ENCODE measurements at places on chromosomes 4 and X.

DNA sequence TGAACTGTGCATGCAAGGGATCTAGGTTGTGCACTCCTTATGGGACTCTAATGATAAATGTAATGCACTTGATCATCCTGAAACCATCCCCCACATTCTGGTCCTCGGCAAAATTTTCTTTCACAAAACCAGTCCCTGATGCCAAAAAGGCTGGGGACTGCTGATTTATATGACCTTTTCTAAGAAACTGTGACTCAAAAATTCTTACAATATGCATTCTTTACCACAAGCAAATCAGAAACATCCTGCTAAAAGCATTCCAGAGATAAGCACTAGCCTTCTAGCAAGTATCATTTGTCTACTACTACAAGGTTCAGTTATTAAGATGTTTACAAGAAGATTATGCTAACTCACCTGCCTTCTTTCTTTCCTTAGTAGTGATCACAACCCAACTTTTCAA lies 166.5 kb upstream of the PCDH7 start:
- DNase-seq, result no peak

- peak; percentile 47 for DNase-seq
Observed at GRCh38 chrX:150573702-150574101, 5.3 kb downstream of the MTM1 start.

GRCh38 chr4:168221301-168221700 lies 97.3 kb downstream of the DDX60 start:
- DNase-seq, result no peak

GRCh38 chrX:1649621-1650020 lies 34.8 kb downstream of the ASMT start:
- DNase-seq, result no peak

- no peak for DNase-seq
Observed at GRCh38 chrX:75071334-75071733, 84.7 kb downstream of the ABCB7 start.

GRCh38 chr4:158213466-158213865 lies 3.2 kb downstream of the TMEM144 start:
- no peak for DNase-seq

GRCh38 chrX:151596282-151596681 lies 32.8 kb downstream of the PASD1 start:
- DNase-seq, result no peak

- no peak for DNase-seq
Observed at GRCh38 chr4:111943796-111944203, 201.5 kb upstream of the FAM241A start.

DNA sequence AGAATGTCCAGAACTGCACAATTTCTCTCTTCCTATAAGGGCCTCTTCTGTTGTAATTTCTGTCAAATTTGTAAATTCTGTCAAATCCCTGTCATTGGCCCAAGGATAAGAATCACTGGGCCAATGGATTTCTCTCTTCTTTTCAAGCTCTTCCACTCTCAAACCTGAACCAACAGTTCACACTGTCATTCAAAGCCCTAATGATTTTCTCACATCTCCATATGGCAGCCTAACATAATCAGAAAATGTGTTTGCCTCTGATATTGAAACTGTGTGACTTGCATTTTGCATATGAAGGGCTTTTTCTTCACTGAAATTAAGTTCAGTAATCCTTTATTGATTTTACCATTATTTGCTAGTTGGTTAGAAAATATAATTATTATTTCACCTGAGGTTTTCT lies 1349.1 kb downstream of the FSTL5 start:
- DNase-seq, result no peak

DNA sequence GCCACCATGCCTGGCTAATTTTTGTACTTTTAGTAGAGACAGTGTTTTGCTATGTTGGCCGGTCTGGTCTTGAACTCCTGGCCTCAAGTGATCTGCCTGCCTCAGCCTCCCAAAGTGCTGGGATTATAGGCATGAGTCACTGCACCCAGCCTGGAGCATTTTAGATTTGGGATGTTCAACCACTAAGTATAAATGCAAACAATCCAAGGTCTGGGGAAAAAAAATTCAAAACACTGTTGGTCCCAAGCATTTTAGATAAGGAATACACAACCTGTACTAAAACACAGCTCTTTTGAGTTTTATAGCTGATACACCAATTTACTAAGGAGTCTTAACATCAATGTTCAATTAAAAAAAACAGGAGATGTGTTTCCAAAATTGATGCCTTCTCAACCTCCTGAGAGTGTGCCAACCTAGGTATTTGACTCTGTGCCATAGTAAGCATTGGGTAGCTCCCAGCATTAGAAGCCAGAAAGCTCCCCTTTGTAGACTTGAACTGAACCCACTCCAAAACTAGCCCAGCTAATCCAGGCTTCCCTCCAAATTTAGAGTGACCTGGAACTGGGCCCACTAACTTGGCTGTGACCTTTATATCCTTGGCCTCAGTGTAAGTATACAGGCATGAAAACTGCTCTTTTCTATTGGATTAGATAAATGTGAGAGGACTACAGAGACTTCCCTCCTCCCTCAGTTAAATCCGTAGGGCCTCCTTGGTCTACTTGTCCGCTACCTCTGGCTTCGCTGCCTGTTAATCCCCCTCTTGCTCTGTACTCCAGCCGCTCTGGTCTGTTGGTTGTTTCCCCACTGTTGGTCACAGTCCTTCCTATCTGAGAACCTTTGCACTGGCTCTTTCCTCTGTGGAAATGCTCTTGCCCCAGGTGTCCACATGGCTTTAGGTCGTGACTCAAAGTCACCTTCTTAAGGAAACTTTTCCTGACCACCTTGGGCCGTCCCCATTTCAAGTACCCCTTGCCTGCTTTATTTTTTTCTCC lies 77.6 kb downstream of the CCKAR start:
- no peak for DNase-seq

DNA sequence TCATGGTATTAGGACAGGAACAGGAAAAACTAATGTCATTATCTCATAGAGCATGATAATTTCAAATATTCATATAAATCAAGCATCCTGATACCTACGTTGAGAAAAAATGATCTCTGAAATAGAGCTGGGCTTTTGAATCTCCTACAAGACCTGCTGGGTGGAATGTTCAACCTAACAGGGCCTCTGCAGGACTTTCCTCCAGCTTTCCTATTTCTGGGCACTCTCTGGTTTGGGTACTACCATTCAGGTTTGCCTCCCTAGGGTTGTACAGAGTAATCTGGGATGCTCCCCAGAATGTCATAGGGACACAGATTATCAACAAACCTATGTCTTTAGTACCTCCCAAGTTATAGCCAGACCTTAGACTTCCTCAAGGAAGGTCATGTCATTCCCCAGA lies 108.9 kb downstream of the CDS1 start:
- DNase-seq, result no peak

GRCh38 chr4:74433541-74434172 lies 11.3 kb upstream of the AREG start:
- DNase-seq, result no peak

GRCh38 chrX:19517965-19518364 lies 2.7 kb upstream of the MAP3K15 start:
- DNase-seq, result no peak

GRCh38 chrX:107725761-107726555 lies 49.6 kb downstream of the TSC22D3 start:
- no peak for DNase-seq

GRCh38 chrX:101803451-101803850 lies 128.4 kb downstream of the ZMAT1 start:
- DNase-seq, result no peak

GRCh38 chrX:79366873-79367749 lies at the start of gene ITM2A:
ITM2A (minus strand) TSS chrX:79367334; CDS start chrX:79367215, 119 bp downstream.
- DNase-seq, result peak; percentile 48

DNA sequence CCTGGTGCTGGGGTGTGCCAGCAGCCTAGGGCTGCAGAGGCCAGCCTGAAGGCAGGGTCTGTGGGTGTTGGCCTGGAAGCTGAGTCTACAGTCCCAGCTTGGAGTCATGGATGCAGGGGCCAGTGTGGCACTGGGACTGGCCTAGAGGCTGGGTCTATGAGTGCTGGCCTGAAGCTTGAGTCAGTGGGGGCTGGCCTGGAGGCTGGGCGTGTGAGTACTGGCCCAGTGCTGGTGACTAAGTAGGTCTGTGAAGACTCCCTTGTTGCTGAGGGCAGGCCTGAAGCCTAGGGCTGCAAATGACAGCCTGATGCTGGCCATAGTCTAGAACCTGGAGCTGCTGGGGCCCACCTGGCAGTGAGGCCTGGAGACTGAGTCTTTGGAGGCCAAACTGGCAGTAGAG lies 31.3 kb upstream of the ALG13 start:
- DNase-seq, result no peak

GRCh38 chr4:33296876-33297455 lies 2576.8 kb downstream of the PCDH7 start:
- DNase-seq, result no peak

DNA sequence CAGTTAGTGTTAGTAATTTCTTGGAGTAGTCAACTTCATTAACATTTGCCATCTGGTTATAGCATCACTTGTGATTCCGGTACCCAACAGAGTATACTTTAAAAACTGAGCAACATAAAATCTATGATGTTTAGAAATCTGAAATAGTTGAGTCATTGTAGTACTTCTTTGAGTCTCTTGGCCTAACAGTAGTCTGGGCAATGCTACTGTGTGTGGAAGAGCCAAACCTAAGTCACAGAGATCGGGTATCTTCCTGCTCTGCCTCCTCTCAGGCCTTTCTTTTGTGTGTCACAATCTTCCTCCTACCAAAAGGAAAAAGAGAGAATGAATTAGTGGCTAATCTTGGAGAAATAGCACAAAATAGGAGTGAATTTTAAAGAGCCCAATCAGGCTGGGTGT lies 25.5 kb downstream of the DCUN1D4 start:
- DNase-seq, result no peak

DNA sequence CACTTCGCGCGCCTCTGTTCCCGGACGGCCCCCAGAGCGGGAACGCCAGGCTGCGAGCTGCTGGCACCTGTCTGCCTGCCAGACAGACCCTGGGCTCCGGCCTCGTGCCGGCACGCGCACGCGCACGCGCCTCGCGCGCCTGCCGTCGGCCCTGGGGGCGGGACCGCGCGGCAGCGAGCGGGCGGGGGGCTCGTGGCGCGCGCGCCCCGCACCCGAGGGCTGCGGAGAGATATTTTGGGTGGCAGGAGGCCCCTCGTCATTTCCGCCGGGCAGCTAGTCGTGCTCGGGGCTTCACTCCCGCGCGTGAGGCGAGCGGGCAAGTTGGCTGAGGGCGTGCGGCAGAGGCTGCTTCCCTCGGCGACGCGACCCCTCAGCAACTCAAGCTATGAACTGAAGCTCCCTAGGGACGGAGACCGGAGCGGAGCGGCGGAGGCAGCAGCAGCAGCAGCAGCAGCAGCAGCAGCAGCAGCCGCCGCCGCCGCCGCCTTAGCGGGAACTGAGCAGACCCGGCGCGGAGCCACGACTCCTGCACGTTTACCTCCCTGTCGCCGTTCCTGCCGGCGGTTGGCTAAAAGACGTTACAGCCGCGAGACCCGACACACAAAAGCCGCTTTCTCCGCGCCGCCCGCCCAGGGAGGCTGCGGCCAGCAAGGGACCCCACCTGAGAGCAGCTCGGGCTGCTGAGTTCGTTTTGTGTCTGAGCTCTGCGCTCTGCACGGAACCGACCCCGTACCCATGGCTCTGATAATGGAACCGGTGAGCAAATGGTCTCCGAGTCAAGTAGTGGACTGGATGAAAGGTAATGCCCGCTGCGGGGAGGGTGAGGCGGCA lies at the start of gene CNKSR2:
Gene CNKSR2, plus strand, starts transcription at position 256 of the 831 bp plus-strand sequence. Its CDS starts 480 bp downstream, at position 736.
- peak; percentile 57 for DNase-seq

DNA sequence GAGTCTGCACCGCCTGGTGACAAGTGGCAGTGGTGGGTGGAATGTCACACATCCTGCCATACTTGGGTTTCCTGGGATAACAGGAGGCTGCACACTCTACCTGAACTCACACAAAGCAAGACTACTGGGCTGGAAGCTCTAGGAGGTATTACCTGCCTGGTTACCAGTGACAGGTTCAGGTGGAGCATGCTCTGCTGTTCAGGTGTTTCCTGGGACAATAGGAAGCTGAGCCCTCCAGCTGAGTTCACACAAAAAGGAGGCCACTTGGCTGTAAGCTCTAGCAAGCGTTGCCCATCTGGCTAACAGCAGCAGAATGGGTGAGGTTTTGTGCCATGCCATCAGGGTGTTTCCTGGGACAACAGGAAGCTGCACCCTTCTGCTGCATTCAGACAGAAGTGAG lies 17.4 kb upstream of the UGT2B7 start:
- DNase-seq, result no peak

DNA sequence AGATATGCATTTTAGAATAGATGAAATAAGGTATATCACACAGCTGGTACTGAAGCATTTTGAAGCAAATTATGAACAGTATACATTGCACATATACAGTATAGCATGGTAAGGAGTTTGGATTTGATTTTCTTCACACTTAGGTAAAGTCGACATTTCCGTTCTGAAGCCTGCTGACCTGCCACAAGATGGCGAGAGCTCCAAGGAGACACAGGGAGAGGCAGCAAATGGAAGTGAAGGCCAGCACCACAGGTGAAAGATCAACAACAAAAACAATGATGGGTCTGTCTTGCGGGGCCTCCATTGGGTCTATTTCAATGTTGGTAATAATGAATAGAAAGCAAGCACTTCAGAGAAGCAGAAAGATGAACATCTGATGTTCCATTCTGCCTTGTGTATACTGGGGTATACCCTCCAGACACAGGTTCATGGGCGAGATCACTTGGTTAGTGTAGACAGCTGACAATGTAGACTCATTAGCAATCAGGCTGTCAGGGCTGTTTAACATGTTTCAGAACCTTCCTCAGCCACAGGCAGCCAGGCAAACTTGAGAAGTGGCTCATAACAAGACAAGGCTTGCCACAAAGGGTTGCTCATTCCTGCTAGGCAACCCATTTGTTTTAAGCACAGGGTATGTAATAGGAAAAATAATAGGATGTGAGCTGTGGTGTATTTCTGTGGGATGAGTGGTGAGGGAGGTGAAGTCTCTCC lies 21.4 kb upstream of the NOX1 start:
- DNase-seq, result no peak

DNA sequence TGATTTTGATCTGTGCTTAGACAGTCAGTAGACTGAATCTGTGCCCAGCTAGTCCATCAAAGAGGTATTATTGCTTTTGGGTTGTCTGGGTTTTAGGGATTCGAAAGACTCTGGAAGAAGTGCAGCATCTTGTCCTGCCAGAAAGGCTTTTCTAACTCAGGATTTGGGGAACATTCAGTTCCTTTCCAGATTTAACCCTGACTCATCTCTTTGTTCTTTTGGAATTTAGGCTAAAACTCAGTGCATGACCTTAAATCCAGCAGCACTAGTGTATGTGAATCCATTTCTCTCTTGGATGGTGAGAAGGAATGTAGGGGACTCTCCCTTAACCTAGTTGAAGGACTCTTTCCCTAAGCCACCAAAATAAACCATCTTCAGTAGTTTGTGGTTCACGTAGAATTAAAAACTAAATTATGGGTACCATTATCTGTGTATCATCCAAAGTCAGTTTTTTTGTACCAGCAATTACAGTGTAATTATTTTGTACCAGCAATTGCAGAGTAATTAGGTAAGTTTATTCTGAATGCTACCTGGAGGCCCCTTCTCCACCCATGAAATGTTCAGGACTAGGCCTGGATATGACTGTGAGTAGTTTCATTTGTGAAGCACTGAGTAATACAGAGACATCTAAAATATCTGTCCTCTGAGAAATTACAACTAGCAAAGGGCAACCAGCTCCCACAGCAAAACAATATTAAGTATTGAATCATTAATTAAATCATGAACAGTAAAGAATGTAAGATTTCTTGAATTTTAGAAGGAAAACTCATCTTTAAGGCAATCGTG lies 384.0 kb downstream of the TMA16 start:
- no peak for DNase-seq

- DNase-seq, result no peak
Observed at GRCh38 chrX:152177497-152178269, 39.3 kb upstream of the MAGEA10 start.
